ENCODE measurements at places on chromosomes 1 and 21. TPM values are rescaled to one million over a fixed set of nuclear protein-coding genes. Genes with fewer than 3 reads are reported as not detected.

The KRTAP7-1 gene
- total RNA-seq, result not detected

The SPAG17 gene
- total RNA-seq, result 10.1 TPM

The FBLIM1 gene
- total RNA-seq, result 45.2 TPM

The PLPPR4 gene
- total RNA-seq, result 1.5 TPM

The LIN28A gene
- total RNA-seq, result not detected

The CELA2A gene
- not detected for total RNA-seq

DNA sequence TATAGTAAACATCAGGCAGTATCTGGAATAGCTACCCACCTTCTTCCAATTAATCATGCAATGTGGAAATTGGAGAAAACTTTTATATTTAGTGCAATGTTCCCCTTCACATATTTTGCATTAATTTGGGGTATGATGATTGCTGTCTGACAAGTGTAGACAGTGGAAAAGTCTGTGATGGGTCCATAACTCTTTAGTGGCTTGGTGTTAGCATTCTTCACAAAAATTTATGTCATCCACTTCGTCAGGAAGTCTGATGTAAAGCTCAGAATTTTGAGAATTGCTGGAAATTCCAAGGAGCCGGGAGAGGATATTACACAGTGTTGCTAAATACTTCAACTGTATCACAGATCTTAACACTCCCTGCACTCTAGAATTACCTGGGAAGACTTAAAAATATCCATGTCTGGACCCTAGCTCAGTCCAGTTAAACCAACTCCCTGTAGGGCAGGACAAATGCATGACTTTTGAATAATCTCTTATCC lies 549.7 kb upstream of the PLXNA2 start:
- DNase-seq, result no peak

GRCh38 chr1:173504268-173504667 lies 27.1 kb downstream of the PRDX6 start:
- no peak for DNase-seq

GRCh38 chr1:199657449-199657848 lies 370.1 kb upstream of the NR5A2 start:
- DNase-seq, result no peak

DNA sequence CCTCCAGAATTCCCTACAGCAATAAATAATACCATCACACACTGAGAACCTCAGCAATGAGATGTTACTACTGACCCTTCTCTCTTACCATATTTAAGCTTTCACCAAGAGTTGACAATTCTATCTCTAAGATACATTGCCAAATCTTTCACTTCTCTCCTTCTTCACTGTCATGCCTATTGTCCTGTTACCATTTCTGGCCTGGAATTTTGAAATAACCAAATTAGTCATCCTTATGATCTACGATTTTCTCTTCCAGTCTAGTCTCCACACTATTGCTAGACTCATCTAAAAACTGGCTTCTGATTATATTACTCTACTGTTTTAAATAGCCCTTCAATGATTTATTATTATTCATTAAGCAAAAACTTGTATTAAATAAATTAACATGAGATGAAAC lies 656.1 kb upstream of the ADGRL4 start:
- no peak for DNase-seq

- no peak for DNase-seq
Observed at GRCh38 chr1:91745640-91746373, 140.1 kb downstream of the TGFBR3 start.

- DNase-seq, result no peak
Observed at GRCh38 chr1:32895325-32896215, 5.6 kb downstream of the TMEM54 start.

DNA sequence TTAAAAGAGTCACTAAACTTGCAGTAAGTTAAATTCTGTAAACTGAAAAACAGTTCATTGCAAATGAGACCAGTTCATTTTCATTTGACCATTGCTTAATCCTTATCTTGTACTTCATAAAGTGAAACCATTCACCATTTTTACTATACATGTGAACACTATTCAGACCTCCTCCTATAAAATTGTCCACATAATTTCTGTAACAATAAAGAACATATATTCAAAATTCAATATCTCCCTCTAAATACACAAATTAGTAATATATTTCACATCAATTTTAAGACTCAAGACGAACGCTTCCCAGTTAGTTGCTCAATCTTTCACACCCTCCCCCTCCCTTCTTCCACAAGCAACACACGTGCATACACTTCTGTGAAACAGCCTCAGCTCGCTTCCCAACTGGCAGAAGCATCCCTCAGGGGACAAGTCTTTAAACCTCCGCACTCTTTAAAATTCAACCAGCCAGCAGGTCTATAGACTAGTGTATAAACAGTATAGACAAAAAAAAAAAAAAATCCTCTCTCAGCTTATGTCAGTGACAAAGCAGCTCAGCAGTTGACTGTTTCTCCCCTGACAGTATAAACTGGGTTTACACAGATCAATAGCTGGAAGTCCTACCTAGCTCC lies 99.6 kb downstream of the DENND1B start:
- DNase-seq, result no peak

- DNase-seq, result no peak
Observed at GRCh38 chr1:64220241-64220640, 16.8 kb downstream of the UBE2U start.

DNA sequence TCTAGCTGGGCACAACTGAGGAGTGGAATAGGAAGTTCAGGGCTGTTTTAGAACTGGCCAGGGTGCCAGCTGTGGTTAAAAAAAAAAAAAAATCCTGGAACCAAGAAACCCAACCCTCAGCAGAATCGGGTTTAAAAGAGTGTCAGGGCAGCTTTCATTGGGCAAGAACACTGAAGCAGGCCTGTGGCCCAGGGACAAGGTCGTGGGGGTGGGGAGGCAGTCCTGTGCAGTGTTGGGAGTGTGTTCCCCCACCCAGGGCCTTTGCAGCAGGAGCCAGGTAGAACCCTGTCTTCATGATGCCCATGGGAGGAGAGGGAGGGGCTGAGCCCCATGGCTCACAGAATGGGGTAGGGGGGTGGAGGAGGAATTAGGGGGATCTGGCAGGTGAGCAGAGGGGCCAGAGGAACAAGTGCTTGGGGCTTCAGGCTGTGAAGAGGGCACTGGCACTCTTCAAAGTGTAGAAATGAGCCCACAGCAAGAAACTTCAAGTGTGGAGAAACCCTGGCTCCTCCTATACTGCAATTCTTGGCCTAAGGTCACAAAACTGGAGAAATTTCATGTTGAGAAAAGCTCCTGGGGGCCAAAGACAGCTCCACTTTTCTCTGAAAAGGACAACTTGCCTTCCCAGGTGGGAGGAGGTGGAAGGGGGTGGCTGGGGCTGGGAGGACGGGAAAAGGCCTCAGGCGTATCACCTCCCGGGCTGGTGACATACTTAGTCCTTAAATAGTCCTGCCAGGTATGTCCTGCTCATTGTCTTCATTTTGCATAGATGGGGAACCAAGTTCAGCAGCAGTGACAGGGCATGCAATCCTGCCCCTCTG lies 39.3 kb downstream of the KIAA1614 start:
- DNase-seq, result no peak

GRCh38 chr1:150473659-150474058 lies 13.6 kb upstream of the TARS2 start:
- no peak for DNase-seq

GRCh38 chr1:156863631-156864030 lies 3.0 kb downstream of the NTRK1 start:
- no peak for DNase-seq

DNA sequence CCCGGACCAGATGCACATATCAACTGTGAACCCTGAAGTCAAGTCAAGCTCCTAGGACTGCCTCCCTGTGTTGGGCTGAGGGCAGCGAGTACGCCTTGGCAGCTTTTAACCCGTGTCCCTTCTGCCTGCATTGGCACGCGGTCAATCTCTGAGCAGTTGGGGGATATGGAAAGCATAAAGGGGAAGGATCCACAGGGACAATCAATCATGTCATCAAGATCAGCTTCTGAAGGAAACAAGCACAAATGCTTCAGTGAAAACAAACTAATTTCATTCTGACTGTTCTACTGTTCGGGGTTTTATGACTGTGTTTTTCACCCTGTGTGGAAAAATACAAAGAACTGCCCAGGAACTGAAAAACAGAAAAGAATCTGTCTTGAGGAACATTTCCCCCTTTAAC lies 106.2 kb downstream of the RUNX1 start:
- DNase-seq, result no peak

DNA sequence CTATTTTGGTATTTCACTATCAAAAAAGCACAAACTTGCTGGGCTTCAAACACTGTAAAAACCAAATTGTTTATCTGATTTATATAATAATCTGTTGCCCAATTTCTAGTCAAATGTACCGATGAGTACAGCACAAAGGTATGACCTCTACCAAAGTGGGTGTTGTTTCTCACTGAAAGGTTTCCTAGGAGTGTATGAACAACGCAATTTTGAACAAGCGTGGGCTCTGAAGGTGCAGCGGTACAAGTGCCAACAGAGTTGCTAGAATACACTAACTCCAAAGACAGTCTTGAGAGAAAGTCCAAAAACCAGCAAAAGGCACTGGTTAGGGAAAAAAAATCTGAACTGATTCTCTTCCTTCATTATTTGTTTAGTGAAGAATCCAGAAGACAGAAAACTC lies 130.4 kb downstream of the ATP1B1 start:
- no peak for DNase-seq

Measured in vagina (tissue), 2 donors.